ENCODE measurements at places on chromosomes 7 and 10.

DNA sequence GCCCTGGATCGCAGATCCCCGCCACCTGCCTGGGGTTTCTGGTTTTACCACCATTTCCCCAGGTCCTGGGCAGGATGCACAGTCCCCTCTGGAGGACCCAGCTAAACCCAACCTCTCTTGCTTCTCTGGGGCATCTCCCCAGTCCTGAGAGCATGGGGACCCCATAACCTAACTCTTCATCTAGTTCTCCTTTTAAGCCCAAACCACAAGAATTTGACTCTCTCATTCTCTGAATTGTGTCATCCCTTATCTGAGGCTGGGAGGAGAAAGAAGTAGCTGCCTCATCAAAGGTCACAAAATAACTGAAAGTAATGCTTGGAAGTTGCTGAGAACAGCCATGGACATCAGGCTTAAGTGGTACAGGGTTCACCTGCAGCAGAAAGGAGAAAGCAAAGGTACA, 159.9 kb downstream of the FGFR2 start:
- no peak for DNase-seq

DNA sequence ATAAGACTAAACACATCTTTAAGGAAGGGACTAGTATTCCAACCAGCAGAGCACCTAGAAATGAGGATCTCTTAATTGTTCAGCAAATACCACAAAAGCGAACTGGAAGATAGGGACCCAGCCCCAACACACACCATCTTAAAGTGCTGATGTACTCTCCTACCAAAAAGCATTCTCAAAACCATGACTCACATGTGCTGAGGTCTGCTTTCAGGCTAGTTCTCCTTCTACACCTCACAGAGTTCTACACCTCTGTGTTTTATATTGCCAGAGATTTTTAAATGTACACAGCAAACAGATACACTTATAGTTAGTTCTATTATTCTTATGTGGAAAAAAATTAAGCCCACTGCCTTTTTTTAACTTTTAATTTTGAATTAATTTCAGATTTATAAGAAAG, 191.9 kb downstream of the DOCK4 start:
- DNase-seq: no peak

GRCh38 chr7:122350701-122351100, 46.2 kb upstream of the FEZF1 start:
- no peak for DNase-seq

- DNase-seq: no peak
These were observed 96.2 kb downstream of the GLRX3 start for GRCh38 chr10:130232166-130233034.

DNA sequence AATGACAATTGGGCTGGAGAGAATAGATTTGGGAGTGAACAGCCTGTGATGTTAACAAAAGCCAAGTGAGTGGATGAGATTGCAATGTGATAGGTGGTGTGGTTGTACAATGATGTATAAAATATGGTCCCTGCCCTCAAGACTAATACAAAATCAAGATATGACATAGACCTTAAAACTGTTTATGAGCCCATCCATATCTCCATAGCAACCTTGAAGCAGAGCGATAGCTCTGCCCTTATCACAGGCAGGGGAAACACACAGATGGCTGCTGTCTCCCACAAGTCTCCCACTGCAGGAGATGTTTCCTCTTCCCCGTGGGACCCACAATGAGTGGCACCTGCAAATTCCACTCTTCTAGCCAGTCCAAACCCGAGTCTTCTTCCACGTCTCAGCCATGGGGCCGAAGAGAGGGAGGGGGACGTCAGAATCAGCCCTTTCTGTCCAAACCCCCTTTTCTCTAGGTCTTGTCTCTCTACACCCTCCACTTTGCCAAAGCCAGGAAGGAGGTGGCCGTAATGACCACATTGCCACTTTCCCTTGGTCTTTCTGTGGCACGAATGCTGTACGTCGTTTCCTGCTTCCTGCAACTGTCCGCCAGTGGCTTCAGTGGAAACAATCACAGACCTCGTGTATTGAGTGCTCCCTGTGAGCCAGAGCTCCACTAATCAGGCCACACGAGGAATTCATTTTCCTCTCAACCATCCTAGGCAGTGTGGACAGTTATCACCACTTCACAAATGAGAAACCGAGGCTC, 7.5 kb upstream of the TBXAS1 start:
- DNase-seq: no peak

GRCh38 chr10:98364432-98365102, 50.4 kb downstream of the PYROXD2 start:
- DNase-seq: no peak

DNA sequence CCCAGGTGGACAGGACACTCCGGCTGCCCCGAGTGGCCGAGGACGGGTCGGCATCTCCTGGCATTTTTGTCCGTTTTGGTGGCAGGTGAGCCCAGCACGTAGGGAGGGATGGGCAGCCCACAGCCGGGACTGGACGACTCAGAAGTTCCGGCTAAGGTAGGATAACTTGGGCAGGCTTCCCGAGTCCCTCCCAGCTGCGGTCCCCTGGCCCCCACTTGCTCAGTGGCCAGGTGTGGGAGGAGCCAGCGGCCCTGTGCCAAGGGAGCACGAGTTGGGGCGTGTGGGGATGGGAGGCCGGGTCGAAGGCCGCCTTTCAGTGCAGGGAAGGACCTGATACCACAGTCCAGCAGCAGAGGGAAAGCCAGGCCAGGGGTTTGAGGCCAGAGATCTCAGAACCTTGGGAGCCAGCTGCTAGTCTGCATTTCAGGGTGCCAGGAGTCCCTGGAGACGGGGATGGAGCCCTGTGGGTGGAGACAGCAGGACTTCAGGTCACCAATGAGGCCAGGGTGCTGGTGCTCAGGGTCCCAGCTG, 58.5 kb downstream of the PWWP2B start:
- DNase-seq: no peak

DNA sequence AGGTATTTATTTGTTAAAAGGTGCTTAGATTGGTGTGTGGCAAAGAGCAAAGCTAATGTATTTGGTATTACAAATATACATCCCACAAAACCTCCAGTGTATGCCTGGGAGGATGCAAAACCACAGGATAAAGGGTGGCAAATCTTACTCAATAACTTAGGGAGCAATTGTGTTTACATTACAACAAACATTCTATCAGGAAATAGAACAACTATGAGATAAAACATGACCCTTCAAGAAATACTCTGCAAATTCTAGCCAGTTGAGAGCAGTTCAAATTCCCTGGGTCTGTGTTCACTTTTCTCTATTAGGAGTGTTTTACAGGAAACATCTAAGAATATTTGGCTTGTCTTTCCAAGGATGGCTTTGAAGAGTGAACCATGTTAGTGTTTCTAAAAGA, 64.9 kb downstream of the CUL1 start:
- no peak for DNase-seq

All from dorsolateral prefrontal cortex (tissue), 122 donors.